Activated CD4-positive, alpha-beta T cell treated with anti-CD3 and anti-CD28 coated beads, Interleukin-10, Interleukin-2, amounts not matched to agents 100 ng/mL and 50 ng/mL, durations not matched to agents 16 hours and 8 hours (primary cell): ENCODE measurements at places on chromosomes 7 and 10.

- DNase-seq: no peak
Measured at GRCh38 chr10:25678666-25679065, 255.4 kb upstream of the MYO3A start.

DNA sequence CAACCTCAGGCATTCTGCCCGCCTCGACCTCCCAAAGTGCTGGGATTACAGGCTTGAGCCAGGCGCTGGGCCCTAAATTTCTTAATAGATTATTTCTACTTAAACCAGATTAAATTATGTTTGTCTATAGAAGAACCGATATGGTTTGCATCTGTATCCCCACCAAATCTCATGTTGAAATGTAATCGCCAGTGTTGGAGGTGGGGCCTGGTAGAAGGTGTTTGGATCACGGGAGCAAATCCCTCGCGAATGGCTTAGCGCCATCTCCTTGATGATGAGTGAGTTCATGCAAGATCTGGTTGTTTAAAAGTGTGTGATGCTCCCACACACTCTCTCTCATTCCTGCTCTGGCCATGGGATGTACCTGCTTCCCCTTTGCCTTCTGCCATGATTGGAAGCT is 109.3 kb upstream of the NANOS1 start:
- no peak for DNase-seq

DNA sequence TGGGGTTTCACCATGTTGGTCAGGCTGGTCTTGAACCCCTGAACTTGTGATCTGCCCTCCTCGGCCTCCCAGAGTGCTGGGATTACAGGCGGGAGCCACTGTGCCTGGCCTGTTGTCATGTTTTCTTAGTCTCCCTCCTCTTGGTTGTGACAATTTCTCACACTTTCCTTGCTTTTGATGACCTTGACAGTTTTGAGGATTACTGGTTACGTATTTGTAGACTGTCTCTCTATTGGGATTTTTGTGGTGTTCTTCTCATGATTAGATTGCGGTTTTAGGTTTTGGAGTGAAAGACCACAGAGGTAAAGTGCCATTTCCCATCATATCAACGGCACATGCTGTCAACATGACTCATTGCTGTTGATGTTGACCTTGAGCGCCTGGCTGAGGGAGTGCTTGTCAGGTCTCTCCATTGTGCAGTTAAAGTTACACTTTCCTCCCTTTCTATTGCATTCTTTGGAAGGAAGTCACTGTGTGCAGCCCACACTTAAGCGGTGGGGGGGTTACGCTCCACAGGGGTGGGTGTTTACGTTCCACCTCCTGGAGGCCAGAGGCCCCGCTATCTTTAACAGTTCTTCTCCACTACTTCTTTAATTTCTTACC is 10.8 kb downstream of the NEURL1 start:
- peak; percentile 92 for DNase-seq

DNA sequence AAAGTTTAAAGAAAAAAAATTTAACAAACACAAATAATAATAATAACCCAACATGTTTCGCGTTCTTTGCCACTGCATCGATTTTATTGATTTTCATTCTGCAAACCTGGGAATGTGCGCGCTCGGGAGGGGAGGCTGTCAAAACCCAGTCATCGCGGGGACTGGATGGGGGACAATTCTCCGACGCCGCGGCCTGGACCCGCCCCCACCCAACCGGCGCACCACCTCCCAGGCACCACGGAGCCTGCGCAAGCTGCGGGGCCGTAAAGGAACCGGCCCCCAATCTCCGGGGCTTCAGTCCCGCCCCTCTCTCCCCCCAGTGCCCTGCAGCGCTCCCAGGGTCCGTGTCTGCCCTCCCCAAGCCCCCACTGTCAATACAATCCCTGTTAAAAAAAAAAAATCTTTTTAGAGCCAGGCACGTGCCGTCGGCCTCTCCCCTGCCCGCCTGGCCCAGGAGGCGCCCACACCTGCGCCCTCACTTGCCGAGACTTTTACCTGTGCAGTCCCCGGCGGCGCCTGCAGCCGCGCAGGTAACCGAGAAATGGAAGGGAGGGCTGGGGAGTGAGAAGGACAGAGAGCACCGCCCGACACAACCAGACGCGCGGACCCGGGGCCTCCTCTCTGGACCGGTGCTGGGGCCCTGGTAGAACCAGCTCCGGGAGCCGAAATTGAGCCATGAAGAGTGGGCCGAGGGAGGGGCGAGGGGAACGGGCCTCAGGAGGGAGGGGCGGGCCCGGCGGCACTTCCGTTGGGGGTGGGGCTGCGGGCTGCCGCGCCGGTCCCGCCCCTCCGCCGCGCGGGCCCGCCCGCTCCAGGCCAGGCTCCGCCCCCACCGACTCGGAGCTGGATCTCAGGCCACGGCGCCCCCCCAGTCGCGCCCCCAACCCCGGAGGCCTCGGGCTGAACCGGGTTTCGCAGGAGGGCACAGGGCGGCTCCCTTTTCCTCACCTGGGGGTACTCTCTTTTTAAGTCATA is 7.6 kb upstream of the ZNF503 start:
- DNase-seq: peak; percentile 26

DNA sequence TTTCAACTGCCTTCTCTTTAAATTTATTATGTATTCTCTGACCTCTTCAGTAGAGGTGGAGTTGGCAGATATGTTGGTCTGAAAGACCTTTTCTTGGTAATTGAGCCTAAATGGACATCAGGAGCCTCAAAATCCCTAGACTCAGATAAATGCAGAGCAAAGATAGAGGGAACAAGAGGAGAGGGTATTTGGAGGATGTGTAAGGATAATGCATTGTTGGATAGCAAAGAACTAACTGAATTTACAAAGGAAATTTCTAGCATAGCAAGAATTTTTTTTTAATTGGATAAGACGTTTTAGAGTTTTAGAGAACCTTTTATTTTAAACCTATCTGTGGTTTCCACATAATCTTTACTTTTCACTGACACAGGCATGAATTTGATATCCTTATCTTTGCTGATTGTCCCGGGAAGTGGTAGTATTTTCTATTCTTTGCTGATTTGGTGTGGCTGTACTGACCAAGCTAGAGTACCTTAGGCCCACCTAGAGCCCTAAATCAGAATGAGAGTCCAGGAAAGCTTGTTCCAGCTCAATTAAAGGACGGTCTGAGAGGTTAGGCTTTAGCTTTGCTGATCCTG is 91.3 kb downstream of the NRF1 start:
- DNase-seq: no peak

DNA sequence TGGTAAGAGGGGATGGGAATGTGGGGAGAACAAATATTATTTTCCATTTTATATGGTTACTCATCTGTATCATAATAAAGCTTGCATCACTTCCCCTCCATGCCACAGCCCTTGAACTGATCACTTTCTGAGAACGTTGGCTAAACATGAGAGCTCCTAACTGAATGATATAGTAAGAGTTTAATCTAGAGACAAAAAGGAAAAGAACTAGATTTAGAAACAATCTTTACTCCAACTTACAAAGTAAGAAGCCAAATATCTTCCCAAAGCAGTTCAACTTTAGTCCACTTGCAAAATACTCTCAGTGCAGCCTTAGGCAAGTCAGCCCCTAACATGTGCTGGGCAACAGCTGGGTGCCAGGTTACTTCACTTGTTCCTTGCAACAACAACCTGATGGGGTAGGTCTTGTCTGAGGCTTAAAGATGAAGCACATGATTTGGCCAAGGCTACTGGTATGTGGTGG is 20.3 kb downstream of the SMURF1 start:
- no peak for DNase-seq

- no peak for DNase-seq
Measured at GRCh38 chr10:43479275-43479674, 42.4 kb downstream of the ZNF487 start.

DNA sequence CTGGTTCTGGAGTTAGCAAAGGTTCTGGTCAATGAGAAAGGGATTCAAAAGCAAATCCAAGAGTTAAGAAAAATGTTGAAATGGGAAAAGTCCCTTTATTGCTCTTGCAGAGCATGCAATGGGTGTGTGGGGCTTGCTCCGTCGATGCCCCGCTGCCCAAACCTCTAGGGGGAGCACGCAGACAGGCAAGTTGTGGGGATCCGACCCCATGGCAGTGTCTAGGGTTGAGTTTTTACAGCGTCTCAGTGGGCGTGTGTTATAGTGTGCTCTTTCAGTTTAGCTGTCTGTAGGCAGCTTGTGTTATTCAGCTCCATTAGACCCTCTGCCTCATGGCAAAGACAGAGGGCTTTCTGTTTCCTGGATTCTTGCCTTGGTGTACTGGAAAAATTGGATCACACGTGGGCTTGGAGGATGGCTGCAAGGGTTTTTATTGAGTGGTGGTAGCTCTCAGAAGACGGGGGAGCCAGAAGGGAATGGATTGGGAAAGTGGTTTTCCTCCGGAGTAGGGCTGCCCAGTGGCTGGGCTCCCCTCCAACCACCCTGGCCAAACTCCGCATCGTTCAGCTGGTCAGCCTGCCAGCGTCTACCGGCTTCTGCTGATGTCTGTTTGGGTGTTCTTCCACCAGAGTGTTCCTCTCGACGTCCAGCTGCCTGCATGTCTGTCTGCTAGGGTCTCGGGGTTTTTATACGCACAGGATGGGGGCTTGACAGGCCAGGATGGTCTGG is 102.3 kb upstream of the PLXDC2 start:
- no peak for DNase-seq

DNA sequence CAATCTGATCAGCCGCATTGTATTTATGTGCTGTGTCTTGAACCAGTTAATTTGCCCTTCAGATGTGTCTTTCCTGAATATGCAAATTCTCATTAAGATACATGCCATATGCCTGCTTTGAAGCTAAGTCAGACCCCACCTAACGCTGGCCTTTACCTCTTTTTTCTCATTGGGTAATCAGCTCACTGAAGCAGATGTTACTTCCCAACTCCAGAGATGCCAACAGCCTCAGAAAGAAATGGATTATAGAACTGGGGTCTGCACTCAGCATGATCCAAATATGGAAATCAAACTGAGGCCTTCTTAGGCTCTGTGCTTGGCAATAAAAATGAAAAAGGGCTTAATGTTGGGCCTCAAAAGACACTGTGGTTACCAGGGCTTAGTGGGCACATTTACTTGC is 113.9 kb downstream of the FZD1 start:
- DNase-seq: no peak

DNA sequence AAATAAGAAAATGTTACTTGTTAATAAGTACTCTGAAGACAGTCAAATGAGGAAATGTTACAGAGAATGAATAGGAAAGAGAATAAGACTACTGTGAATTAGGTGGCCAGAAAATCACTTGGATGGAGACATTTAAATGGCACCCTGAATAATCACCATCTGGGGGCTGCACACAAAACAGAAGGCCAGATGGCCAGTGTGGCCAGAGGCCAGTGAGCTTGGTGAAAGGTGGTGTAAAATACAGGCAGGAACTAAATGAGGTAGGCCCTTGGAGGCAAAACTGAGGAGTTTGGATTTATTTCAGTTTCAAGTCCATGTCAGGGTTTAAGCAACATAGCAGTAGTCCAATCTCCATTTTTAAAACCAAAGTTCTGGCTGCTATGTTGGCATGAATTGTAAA is 126.7 kb downstream of the TSPAN12 start:
- DNase-seq: no peak

DNA sequence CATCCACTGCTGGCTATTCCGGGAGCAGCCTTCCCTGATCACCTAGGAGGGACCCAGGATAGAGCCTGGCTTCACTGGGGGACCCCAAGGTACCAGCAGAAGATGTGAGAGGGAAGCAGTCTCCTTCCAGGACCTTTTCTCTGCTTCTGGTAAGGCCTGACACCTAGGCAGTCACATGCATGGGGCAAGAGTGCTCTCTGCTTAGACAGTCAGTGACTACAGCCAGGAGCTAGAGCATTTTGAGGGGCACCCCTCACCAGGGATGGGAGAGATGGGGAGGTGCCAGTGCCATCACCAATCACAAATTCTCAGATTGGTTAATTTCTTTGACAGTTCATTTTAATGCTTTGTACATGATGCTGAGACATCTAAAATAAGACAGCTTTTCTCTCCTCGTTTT is 13.9 kb upstream of the ADO start:
- no peak for DNase-seq

- no peak for DNase-seq
Measured at GRCh38 chr10:130656582-130657133, 520.5 kb downstream of the GLRX3 start.
